ENCODE measurements at places on chromosomes 12 and 14.

DNA sequence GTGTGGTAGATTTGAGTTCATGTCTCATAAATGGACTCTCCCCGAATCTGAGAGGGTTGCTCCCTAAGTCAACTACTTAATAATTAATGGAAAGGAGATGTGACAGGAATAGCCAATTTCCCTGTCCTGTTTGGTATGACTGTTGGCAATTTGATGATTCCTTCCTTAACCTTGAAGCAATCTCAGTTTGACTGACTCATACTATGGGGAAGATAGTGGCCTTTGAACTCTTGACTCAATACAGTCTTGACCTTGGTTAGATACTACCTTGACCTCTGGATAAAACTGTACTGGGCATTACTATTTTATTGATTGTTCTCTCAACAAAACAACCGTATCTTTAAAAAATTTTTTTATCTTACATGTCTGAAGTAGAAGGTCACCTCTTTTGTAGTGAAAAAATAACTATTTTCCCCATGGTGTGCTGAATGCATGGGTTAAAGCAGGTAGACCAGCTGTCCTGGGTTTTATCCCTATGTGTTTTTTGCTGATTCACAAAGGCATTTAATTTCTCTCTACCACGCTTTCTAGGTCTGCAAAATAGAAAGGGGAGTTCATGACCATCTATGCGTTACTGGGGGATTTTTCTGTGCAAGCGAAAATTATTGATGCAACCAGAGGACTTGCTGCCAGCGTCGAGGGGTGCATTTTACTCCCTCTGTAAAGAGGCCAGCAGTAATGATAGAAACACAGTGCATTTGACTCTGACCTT is 80.1 kb downstream of the ETV6 start:
- no peak overlapping the region for H3K4me3 ChIP-seq
- H3K36me3 ChIP-seq: no peaks in the 10 kb centered on the region
- H3K4me1 ChIP-seq: no peaks in the 10 kb centered on the region
- H3K27me3 ChIP-seq: no peaks in the 10 kb centered on the region

DNA sequence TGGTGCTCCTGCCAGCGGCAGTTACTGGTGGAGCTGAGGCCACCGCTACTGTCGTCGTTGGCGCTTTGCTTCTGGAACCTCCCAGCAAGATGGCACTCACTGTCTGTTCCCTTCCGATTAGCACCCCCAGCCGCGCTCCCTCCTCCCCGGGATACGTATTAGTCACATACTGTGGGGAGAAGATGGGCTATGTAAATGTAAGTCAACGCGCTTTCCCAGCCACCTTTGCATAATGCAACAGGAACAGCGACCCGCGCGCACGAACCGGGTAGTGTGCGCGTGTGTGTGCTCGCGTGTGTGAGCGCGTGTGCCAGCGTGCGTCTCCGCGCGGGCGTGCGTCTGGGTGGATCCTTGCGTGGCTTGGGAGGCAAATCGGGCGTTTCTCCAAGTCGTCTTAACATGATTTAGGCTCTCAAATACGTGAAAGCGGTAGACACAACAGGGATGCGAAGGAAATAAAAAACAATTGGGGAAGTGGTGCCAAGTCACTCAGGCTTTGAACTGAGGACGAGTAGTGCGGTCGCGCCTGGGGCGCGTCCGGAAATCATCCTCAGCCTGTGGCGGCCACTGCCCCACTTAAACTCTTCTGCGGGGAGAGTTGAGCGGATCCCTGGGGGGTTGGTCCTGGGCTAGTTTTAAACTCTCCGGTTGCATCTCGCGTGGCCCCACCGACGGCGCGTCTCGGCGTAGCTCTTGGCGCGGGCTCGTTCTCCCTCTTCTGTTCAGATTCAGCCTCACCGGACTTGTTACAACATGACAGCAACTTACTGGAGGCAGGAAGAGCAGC is 1.8 kb downstream of the FLRT2 start:
- H3K27me3 ChIP-seq: peaks cover 5% of the 10 kb centered on the region
- peaks cover 10% of the 10 kb centered on the region for H3K4me1 ChIP-seq
- no peaks in the 10 kb centered on the region for H3K36me3 ChIP-seq
- peak overlapping the region; percentile 47 for H3K4me3 ChIP-seq
- H3K27ac ChIP-seq: no peak overlapping the region

DNA sequence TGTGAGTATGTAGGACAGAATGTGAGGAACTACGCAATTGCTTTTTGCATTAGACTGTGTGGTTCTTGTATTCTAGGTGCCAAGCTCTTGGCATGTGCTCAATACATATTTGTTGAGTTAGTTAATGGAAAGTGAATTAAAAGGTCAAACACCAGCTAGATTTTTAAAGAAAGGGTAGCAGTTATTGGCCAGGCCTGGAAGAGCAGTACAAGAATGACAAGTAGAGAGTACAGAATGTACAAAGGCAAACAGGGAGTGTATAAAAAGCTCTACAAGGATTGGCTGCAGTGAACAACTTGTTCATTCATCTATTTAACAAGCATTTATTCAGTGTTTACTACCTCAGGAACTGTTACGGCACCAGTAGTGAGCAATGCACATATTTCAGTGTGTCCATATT is 854.0 kb upstream of the SEL1L start:
- H3K27ac ChIP-seq: no peak overlapping the region
- DNase-seq: no peak
- no peaks in the 10 kb centered on the region for H3K27me3 ChIP-seq
- no peaks in the 10 kb centered on the region for H3K4me1 ChIP-seq

DNA sequence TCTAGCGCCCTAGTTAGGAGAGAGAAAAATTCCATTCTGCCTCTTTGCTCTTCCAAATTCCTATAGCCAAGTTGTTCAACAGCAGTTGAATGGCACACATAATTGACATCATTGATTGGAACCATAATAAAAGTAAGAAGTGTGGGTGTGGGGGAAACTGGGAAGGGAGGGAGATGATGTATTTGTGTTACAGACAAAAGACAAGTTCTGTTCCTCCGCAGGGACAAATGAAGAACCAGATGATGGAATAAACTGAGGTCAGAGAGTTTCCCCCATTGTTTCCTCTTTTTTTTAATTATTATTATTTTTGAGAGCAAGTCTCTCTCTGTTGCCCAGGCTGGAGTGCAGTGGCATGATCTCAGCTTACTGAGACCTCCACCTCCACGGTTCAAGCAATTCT is 34.9 kb downstream of the GDF11 start:
- no peak overlapping the region for H3K4me3 ChIP-seq
- no peaks in the 10 kb centered on the region for H3K27me3 ChIP-seq
- no peak overlapping the region for H3K27ac ChIP-seq
- DNase-seq: no peak
- peaks cover 26% of the 10 kb centered on the region for H3K36me3 ChIP-seq

- no peaks in the 10 kb centered on the region for H3K36me3 ChIP-seq
- H3K27ac ChIP-seq: no peak within 1 kb of the TSS
- peak within 1 kb of the TSS; percentile 46 for H3K4me3 ChIP-seq
- peaks cover 48% of the 10 kb centered on the region for H3K27me3 ChIP-seq
- DNase-seq: no peak
Measured at GRCh38 chr12:48004053-48004941, at the start of gene COL2A1. Gene COL2A1 (minus strand): TSS chr12:48004476. CDS start chr12:48004321, 155 bp downstream.

DNA sequence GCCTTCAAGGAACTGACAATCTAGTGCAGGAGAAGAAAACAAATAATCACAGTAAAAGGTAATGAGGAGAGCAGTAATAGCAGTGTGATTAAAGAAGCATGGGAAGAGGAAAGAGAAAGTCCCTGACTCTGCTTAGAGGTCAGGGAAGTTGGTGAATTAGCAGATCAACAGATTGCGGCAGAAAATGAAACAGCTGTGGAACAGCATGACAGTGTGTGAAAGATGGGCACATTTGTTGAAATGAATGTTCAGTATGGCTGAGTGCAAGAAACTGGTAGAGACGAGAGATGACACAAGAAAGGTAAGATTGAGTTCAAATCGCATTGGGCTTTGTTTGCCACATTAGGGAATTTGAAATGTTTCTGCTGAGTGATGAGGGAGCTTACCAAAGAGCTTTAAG is 63.7 kb upstream of the RASSF8 start:
- peaks cover 2% of the 10 kb centered on the region for H3K27me3 ChIP-seq
- DNase-seq: no peak
- no peaks in the 10 kb centered on the region for H3K4me1 ChIP-seq
- no peak overlapping the region for H3K27ac ChIP-seq

DNA sequence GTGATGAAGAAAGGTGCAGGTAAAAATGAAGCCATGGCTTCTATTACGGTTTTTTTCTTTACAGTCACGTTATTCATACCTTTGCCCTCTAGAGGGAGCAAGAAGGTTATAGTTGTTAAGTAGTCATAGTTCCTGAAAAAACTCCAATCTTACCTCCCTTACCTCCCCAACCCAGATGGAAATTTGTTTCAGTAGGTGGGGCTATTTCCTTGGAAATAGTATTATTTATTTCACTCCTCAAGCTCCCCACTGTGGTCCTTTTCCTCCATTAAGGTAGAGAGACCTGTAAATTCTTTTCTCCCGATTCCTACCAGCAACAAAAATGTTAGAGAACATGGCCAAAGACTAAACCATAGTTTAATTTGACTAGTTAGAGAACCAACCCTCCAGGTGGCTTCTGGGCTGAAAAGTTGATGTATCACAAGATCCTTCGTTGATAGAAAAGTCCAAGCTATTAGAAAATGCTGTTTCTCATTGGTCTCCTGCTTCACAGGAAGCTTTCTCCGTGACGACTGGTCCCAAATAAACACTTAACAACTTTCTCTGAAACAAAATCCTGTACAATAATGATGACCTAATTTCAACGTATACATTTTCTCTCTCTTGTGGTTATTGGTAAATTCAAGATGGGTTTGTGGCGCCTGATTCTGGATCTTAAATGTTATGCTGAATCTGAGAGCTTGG is 43.5 kb downstream of the TMX1 start:
- peak; percentile 74 for DNase-seq
- H3K4me1 ChIP-seq: no peaks in the 10 kb centered on the region
- H3K27me3 ChIP-seq: no peaks in the 10 kb centered on the region
- H3K27ac ChIP-seq: peak overlapping the region; percentile 9
- H3K4me3 ChIP-seq: no peak overlapping the region
- no peaks in the 10 kb centered on the region for H3K36me3 ChIP-seq

DNA sequence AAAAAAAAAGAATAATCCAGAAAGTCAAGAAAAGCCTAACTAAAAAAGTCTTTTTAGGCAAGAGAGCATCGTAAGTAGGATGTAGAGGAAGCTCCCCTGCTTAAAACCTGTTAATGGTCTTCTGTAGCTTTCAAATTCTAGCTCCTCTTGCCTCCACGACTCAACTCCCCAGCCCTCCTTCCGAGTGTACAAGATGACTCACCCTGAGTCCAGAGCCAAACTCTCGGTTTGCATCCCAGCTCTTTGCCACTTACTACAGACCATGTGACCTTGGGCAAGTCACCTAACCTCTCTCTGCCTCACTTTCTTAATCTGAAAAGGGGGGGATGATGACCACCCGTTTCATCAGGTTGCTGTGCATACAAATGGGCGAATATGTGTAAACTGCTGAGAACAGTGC is 460.4 kb downstream of the DPF3 start:
- H3K4me3 ChIP-seq: no peak overlapping the region
- DNase-seq: no peak
- H3K36me3 ChIP-seq: no peaks in the 10 kb centered on the region
- H3K27me3 ChIP-seq: no peaks in the 10 kb centered on the region
- no peaks in the 10 kb centered on the region for H3K4me1 ChIP-seq

DNA sequence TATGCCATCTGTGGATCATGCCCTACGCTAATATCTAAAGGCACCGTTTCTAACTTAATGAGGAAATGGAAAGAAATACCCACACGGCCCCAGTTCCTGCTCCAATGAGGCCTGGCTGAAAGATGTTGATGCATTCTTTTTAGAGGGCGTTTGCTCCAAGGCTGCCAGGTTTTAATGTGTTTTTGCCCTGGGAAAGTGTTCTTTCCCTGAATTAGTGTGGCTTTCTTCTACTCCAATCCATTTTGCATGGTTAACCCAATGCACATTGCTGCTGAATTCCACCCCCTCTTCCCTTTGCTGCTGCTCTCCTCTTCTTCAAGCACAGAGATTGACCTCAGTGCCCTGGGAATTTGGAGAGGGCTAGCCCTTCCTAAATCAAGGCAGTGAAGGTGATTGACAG is 1.1 kb downstream of the MYF5 start:
- H3K27me3 ChIP-seq: no peaks in the 10 kb centered on the region
- no peak overlapping the region for H3K27ac ChIP-seq
- no peaks in the 10 kb centered on the region for H3K36me3 ChIP-seq
- DNase-seq: no peak
- H3K4me1 ChIP-seq: no peaks in the 10 kb centered on the region

Measured in Panc1 (cell line).